GM23338 (cell line): ENCODE measurements at places on chromosomes 13 and 19.

GRCh38 chr19:18427743-18428113, 8.5 kb downstream of the SSBP4 start:
- no peak for DNase-seq

DNA sequence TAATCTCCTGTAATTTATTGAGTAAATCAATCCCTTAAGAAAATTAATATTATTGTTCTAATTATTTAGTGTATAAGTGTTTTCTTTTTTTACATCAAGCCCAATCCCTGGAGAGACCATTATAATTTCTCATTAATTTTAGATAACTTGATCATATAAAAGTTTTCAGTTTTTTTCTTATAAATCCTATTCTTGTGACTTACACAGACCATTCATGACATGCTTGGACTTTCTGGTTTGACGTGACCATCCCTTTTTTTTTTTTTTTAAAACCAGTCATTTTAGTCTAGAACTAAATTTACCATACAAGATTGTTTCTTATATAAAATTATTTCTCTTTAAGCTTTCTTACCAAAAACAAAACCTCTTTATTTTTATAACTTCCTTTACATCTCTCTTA, 5.4 kb upstream of the MTRF1 start:
- DNase-seq: peak; percentile 69

DNA sequence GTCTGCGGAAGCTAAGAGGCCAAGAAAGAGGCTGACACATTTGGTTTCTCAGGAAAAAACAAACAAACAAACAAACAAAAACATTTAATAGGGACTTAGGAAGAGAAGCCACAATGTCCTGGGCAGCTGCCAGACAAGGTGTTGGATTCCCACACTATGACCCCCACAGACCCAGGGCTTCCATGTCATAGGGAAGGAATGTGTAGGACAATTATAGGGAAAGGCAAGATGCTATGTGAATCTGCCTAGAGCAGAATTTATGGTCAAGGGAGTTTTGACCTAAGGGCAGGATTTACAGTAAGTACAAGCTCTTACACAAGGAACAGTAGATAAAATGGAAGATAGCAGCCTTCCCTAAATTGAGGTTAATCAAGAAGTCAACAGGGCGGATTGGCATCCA, 9.1 kb upstream of the CDADC1 start:
- no peak for DNase-seq

DNA sequence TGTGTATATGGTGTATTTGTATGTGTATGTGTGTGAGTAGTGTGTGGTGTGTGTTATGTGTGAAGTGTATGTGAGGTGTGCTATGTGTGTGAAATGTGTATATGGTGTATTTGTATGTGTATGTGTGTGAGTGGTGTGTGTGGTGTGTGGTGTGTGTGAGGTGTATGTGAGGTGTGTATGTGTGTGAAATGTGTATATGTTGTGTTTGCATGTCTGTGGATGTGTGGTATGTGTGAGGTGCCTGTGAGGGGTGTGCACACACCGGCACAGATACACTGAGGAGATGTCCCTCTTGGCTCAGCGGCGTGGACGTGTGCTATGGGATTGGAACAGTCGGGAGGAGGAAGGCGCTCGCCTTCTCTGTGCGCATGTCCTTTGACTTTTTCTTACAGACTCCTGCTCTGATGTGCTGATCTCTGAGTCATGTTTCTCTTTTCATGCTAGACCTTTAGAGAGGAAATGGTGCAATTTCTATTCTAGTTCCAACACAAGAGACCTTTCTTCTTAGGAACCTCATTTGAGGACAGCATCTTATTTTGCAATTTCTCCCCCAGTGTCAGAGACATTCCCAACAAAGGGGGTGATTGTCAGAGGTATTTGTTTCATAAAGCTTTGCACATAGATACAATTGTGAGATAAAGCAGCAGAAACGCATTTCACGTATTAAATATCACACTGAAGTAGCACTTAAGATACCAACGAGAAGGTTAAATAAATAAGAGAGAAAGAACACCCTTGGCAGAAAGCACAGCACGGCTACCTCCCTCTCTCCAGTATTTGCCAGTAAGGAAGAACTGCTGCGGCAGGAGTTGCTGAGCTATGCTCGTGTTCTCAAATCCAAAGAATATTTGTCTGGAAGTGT, 11.3 kb upstream of the TNFRSF19 start:
- peak; percentile 33 for DNase-seq

DNA sequence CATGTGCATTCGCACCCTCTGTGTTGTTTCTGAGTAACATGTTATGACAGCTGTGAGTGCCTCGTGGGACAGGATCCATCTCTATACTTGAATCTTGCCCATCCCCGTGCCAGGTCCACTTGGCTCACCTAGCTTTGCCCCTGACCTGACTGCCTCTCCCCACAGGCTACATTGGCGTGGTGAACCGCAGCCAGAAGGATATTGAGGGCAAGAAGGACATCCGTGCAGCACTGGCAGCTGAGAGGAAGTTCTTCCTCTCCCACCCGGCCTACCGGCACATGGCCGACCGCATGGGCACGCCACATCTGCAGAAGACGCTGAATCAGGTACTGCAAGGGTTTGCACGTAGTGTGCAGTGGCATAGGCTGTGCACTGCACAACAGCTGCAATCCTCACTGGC, 53.2 kb downstream of the TMED1 start:
- DNase-seq: no peak

DNA sequence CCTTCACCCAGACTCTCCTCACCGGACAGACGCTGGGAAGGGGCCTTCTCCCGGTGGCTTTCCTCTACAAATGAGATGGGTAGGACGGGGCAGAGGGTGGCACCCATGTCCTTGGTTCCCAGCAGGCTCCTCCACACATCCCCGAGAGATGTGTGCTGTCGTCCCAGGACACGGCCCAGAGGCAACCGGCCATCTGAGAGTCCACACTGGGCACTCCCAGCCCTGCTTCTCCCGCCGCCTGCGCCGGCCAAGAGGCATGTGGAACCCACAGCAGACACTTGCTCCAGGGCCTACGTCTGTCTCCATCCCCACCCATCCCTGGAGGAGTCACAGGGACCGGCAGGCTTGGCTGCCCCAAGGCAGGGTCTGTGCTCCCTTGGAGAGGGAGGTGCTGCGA, 179.9 kb downstream of the KDM4B start:
- DNase-seq: no peak

- DNase-seq: no peak
Measured at GRCh38 chr13:58594747-58595600, 963.4 kb downstream of the PCDH17 start.

DNA sequence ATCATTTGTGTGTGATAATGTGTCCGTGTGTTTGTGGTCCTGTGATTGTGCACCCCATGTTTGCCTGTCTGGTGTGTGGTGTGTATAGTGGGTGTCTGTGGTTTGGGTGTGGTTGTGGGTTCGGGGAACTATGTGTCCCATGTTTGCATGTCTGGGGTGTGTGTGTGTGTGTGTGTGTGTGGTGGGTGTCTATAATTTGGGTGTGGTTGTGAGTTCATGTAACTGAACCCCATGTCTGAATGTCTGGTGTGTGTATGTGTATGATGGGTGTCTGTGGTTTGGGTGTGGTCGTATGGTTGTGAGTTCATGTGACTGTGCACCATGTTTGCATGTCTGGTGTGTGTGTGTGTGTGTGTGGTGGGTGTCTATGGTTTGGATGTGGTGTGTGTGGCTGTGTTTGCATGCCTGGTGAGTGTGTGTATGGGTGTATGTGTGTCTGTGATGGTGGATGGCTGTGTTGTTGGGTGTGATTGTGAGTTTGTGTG, 11.1 kb upstream of the NFIX start:
- DNase-seq: no peak

DNA sequence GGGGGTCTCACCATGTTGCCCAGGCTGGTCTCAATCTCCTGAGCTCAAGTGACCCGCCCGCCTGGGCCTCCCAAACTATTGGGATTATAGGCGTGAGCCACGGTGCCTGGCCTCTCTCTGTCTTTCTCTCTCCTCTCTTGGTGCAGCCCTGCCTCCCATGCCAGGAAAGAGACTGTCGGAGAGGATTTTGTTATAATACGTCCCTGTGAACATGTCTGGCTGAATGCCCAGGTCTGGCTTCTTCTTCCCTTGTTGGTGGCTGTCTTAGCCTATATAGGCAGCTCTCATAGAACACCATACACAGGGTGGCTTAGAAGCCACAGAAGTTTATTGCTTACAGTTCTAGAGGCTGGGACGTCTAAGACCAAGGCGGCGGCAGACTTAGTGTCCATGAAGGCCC, 46.4 kb downstream of the PEX11G start:
- no peak for DNase-seq

DNA sequence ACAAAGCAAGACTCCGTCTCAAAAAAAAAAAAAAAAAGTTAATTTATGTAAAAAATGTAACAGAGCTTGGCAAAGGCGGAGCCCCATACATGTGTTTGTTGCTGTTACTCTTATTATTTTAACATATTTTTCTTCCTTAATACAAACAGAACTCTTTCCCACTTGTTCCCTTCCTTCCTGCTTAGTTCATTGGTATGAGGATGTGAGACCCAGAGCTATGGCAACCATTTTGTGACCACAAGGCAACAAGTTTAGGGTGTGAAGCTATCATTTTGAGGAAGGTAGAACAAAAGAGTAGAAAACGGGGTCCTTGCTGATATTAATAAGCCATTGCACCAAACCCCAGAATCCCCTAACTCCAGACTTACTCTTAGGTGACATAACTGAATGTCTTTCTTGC, 5.4 kb downstream of the IFNL1 start:
- no peak for DNase-seq

GRCh38 chr13:52029569-52029968, 5.1 kb downstream of the UTP14C start:
- DNase-seq: no peak

DNA sequence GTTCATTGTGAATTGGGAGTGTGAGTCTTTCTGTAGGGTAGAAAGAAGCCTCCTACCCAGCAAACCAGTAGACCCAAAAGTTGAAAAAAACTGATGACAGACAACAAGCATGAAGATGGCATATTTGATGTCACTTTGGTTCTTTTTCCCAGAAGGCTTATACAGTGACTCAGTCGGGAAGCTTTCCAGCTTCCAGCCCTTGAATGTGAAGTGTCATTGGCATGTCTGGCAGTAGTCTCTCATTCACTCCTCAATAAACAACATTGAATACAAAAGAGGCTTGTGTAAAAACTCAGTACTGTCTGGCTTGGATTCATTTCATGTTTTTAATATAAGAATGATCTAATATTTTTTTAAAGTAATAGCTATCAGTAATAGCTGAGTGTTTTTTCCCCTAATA, 68.7 kb downstream of the IPO5 start:
- no peak for DNase-seq

DNA sequence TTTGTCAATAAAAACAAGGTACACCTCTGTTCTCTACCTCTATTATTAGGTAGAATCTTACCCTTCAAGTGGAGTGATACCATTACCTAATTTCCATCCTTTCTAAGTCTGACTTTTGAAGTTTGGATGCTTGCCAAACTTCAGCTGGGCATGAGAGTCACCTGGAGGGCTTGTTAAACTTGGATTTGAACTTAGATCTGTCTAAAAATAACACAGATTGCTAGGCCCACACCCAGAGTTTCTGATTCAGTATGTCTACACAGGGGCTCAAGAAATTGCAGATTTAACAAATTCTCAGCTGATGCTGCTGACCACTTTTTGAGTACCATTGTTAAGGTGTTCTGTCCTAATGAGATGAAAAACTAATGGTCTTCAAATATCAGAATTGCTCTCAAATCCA, 512.2 kb downstream of the LMO7 start:
- no peak for DNase-seq

DNA sequence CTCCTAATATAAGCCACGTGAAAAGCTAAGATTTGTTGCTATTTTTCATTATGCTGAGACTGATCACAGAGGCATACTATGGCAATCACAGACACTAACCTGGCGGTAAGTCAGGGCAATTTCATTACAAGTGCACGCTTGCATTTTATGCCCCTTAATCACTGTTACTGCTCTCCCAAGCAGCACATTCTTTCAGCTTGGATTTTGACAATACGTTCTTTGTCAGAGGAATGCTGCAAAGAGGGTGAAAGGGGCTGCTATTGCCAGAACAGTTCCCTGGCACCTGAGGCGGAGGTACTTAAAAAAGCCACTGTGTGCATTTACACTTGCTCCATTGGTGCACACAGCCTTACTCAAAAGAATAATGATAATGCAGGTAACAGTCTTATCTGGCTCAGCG, 346.6 kb downstream of the RFC3 start:
- peak; percentile 33 for DNase-seq

GRCh38 chr19:49142866-49143335, 12.3 kb downstream of the HRC start:
- peak; percentile 99 for DNase-seq

GRCh38 chr19:12952488-12953137, 4.4 kb downstream of the GADD45GIP1 start:
- no peak for DNase-seq

- no peak for DNase-seq
Measured at GRCh38 chr13:95530178-95530577, 22.3 kb upstream of the CLDN10 start.

DNA sequence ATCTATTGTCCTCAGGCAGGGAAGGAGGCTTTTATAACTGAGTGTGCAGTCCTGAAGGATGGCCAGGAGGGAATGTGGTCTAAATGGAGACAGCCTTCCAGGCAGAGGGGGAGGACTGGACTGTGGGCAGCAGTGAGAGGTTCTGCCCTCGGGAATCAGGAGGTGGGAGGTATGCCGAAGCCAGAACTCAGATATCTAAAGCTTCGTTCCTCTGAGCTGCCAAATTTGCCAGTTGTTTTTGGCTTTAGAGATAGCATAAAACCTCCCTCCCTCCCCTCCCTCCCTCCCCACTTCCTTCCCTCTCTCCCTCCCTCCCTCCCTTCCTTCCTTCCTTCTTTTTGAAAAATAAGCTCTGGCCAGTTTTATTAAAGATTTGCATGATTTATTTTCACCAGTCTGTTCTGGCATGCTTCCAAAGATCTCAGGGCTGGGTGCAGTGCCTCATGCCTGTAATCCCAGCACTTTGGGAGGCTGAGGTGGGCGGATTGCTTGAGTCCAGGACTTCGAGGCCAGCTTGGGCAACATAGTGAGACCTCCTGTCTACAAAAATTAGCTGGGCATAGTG, 2.4 kb downstream of the MEDAG start:
- DNase-seq: no peak
